ENCODE measurements at places on chromosomes 7 and 10. TPM values are rescaled to one million over a fixed set of nuclear protein-coding genes. Genes with fewer than 3 reads are reported as not detected.

Gene ASB10
- total RNA-seq: not detected

Gene FAM241B
- total RNA-seq: 13.7 TPM

Gene ZNF488
- total RNA-seq: 2.9 TPM

Gene PAPSS2
- total RNA-seq: 24.0 TPM

Gene MMP21
- total RNA-seq: not detected

Gene ASZ1
- not detected for total RNA-seq

Gene CFAP70
- 0.26 TPM for total RNA-seq

Gene ATOH7
- 0.20 TPM for total RNA-seq

Gene EVX1
- total RNA-seq: not detected

Gene PVRIG
- total RNA-seq: 0.50 TPM

Gene GDF2
- not detected for total RNA-seq

Gene NXPH1
- total RNA-seq: 0.11 TPM

Gene MXI1
- total RNA-seq: 5.6 TPM

Gene CNTNAP2
- 64.5 TPM for total RNA-seq

Gene NODAL
- total RNA-seq: 84.7 TPM

Gene CYP2C19
- not detected for total RNA-seq

Gene TMEM184A
- 1.5 TPM for total RNA-seq

Gene SPOCK2
- 1.8 TPM for total RNA-seq

Gene ANXA8L1
- total RNA-seq: not detected

Gene NUPR2
- not detected for total RNA-seq

Gene SPDYE8
- not detected for total RNA-seq

Gene FGFBP3
- 49.0 TPM for total RNA-seq

Gene AGAP4
- 15.9 TPM for total RNA-seq

Gene AASS
- 398 TPM for total RNA-seq

Gene SLC26A5
- 0.11 TPM for total RNA-seq

Gene MRPS24
- 116 TPM for total RNA-seq

Gene CHAT
- not detected for total RNA-seq

Gene THSD7A
- total RNA-seq: 0.88 TPM

Gene NUTM2B
- 0.07 TPM for total RNA-seq

Gene DENND11
- 21.9 TPM for total RNA-seq

Gene GOLGA7B
- total RNA-seq: 0.04 TPM
